M059J (cell line): ENCODE measurements at places on chromosomes 1 and 21. TPM values are rescaled to one million over a fixed set of nuclear protein-coding genes. Genes with fewer than 3 reads are reported as not detected.

- DNase-seq = peak; percentile 98
These were observed 34.1 kb downstream of the TMCO4 start for GRCh38 chr1:19765623-19766022.

DNA sequence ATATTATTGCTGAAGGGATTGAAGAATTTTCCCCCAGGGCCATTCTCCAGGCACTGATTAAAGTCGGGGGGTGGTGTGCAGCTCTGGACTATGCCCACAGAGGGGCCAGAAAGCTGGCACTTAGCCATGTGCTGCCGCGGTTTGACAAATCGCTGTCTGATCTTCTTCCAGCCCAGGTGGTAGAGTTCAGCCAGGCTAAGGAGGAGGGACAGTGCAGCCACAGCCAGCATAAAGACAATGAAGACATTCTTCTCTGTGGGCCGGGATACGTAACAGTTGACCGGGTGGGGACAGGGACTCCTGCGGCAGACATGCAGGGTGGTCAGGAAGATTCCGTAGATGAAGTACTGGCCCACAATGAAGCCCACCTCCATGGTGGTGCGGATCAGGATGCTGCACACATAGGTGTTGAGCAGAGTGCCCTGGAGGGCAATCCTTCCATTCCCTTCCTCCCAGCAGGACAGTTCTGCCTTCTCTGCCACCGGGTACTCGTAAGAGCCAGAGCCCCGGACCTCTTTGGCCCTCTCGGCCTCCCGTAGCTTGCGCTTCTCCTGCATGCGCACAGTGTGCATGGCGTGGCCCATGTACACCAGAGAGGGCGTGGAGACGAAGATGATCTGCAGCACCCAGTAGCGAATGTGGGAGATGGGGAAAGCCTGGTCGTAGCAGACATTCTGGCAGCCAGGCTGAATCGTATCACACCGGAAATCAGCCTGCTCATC lies 1.9 kb downstream of the GJA5 start:
- DNase-seq = no peak

DNA sequence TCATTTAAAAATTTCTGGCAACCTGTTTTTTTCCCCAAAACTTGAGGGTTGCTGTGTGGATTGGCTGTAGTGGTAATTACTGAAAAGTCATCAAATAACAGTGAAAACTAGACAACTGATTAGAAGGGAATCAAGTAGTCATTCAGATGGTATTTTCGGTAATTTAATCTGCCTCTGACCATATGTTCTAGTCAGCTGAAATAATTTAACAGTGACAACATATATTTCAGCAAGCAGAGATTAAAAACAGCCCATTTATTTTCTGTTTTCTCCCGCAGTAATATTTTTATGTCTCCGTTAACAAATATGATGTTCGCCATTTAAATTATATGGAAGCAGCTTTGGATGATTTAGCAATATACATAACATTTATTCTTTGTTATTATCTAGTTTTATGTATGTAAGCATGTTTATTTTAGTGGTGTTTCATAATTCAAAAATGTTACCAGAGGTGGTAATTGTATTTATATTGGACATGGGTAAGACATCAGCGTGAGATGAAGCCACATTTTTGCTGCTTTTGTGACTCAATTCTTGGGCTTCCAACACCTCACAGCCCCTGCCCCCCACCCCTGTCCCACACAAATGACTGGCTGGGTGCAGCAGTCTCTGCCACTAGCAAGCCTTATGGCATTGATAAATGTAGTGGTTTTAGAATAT lies 104.4 kb downstream of the GALNT2 start:
- no peak for DNase-seq

DNA sequence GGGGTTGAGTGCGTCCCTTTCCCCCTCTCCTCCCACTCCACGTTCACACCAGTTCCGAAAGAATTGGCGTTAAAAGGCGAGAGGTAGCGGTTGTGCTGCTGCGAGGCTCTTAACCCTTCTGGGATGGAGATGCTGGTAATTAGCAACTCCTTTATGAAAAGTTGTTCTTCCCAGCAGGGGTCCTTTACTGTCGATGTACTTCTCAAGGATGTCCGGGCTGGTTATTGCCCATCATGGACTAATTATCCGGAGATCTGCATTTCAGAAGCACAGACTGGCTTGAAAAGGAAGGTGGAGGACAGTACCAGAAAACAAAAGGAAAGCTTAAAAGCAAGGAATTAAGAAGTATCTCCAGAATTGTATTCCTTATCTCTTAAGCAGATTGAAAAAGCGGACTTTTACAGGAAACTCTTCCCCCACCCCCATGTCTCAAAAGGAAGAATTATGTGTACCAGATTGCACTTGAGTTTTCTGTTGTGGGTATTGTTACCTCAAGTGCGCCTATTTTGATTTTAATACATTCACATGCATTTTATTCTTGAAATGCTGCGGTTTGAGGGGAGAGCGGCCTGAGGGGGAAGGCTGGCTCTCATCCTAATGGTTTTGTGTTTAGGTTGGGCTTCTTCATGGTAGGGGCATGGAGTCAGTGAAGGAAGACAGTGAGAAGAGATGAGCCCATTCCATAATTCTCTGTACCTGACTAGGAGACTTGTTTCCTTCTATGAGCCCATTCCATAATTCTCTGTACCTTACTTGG lies 1.5 kb downstream of the AK4 start:
- no peak for DNase-seq

DNA sequence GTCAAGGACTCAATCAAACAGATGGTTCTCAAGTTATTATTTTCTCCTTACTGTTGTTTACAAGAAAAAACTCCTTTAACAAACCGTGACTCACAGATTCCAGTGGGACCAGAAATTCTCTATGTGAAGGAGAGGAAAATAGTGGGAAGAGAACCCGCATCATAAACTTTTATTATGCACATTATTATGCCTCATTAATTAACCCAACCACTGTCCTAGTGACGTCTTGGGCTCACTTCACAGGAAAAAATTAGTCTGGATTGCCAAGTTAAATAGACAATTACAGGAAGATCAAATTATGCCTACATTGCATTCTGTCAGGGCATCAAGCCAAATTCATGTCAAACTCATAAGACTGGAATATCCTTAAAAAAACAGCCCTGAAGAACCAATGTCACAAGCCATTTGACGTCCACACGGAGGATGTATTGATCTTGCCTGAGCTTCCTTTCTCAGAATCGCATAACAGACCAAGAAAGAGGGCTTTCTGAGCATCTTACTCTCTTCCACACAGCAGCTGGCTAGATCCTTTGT lies 347.8 kb downstream of the DUSP10 start:
- peak; percentile 98 for DNase-seq

- peak; percentile 7 for DNase-seq
These were observed 388.7 kb downstream of the USH2A start for GRCh38 chr1:216034506-216034905.

DNA sequence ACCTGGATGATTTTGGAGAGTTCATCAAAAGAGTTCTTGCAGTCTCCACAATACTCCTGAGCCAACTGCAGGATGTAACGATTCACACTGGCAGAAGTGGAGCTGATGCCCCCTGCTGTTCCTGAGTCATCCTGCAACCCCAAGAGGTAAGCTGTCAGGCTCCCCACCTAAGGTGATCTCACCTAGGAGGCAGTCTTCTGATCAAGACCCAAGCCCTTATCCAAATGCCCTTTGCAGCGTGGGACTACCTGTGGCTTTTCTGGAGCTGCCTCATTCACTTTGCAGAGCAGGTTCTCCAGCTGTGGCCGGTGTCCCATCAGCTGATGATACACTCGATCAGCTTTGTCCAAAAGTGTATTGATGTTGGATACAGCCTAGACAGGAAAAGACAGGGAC lies 96.4 kb downstream of the UBR4 start:
- peak; percentile 51 for DNase-seq

GRCh38 chr1:242065813-242066212 lies 66.9 kb upstream of the MAP1LC3C start:
- no peak for DNase-seq

DNA sequence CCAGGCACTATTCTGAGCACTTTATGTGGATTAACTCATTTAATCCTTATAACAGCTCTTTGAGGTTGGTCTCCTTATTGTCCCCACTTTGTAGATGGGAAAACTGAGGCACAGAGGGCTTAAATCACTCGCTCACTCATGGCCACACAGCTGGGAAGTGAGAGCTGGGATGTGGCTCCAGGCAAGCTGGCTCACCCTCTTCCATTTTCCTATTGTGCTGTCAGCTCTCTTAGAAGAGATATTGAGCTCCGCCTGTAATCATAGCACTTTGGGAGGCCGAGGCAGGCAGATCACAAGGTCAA lies 3.8 kb upstream of the COL8A2 start:
- no peak for DNase-seq

SPATA21 gene
- total RNA-seq = 0.02 TPM in 1 of 2 replicates, not detected in the other

OR2L8 gene
- total RNA-seq = not detected in 2 replicates
